ENCODE measurements at places on chromosomes 16 and 17.
A peak's percentile ranks its signal among the peaks of the same experiment; 100 is the strongest.

- peak; percentile 59 for DNase-seq
Measured at GRCh38 chr16:1929105-1929504, 10.9 kb upstream of the HS3ST6 start.

DNA sequence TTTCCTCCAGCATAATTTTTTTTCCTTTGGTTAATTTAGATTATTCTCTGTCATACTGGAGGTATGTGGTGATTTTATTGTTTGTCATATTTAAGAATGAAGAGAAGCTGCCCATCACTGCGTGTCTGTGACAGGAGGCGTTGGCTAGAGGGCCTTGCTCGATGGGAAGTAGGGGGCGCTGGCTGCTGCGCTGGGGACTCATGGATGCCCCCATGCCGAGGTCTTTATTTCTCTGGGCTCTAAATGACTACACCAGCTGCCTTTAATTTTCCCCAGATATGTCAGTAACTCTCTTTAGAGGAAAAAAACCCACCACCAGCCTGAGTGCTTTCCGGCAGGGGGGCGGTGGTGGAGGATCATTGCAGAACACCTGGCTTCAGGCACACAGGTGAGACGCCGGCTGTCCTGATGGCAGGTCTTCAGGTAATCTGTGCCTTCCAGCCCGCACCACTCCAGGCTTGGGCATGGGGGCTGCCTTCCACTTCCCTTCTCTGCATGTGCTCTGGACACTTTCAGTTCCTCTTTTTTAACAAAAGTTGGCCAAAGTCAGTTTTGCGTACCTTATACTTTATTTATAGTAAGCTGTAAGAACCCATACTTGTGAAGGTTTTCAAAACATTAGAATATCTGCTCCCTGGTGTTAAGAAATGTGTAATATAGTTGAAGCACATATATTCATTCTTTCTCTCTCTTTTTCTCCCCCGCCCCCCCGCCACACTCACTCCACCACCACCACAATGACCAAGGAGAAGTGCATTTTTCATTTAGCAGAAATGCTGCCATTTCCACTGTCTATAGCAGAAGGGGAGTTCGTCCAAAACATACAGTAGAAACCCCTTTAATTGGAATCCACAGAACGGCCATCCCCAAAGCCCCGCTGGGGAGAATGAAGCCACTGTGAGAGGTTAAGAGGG, 192.7 kb downstream of the RPTOR start:
- no peak for DNase-seq

- no peak for DNase-seq
Measured at GRCh38 chr16:89034971-89035668, 58.1 kb upstream of the CBFA2T3 start.

DNA sequence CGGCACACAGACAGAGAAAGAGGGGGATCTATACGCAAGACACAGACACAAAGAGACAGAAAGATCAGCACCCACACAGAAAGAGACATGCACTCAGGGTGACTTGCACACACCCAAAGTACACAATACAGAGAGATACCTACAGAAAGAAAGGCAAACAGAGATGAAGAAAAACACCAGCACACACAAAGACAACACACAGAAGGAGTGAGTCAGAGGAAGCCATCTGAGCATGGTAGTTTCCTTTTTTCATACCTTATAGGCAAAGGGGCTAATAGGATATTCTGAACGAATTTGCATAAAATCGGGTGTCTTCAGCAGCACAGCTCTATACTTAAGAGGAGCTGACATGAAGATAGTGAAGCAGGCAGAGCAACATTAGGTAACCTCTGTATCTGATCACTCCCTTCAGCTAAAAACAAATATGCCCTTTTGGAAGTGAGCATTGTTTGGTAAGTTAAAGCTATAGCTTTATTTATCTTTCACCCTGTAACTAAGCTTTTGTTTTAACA, 198.6 kb downstream of the AATF start:
- DNase-seq: no peak

- DNase-seq: no peak
Measured at GRCh38 chr17:75501378-75502071, 13.8 kb downstream of the CASKIN2 start.

- DNase-seq: no peak
Measured at GRCh38 chr16:79713609-79714309, 113.2 kb upstream of the MAF start.

DNA sequence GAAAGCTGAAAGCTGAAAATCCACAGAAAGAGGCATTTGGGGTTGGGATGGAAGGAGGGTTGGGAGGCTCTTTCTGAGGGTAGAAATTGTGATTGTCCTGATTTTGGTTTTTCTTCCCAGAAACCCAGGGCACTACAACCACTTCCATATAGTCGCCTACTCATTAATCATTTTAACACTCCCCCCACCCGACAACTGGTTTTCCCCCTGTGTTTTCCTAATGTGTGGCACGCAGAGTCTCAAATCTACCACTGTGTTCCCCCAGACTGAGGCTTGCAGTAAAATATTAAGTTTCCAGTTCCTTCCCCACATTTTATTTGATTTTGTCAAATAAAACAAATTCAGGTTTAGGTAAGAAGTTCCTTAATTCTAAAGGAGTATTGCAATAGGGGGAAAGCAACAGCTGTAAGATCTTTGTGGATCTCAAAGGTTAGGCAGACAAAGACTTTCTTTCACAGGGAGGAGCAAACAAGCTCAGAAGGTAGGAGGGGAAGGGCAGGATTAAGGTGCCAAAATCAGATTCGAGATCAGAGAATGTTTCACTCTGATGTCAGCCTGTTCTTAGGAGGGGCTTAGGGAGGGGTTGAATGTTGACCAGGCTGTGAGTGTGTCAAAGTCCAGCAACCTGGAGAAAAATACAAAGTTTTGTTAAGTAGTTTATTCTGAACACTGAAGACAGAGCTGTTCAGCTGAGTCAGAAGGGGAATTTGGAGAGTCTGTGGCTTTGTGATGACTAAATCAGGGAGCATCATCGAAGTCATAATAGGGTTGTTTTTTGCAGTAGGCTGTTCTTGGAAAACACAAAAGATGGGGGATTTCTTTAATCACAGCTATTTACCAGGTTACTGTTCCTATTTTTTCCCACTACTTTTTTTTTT, 3.6 kb downstream of the ZNF267 start:
- peak; percentile 77 for DNase-seq

Measured in AG08395 (cell line).